MG63 (cell line): ENCODE measurements at places on chromosomes 7 and 10.

- peak; percentile 3 for DNase-seq
Measured at GRCh38 chr7:109964780-109965179, 1126.1 kb upstream of the LRRN3 start.

DNA sequence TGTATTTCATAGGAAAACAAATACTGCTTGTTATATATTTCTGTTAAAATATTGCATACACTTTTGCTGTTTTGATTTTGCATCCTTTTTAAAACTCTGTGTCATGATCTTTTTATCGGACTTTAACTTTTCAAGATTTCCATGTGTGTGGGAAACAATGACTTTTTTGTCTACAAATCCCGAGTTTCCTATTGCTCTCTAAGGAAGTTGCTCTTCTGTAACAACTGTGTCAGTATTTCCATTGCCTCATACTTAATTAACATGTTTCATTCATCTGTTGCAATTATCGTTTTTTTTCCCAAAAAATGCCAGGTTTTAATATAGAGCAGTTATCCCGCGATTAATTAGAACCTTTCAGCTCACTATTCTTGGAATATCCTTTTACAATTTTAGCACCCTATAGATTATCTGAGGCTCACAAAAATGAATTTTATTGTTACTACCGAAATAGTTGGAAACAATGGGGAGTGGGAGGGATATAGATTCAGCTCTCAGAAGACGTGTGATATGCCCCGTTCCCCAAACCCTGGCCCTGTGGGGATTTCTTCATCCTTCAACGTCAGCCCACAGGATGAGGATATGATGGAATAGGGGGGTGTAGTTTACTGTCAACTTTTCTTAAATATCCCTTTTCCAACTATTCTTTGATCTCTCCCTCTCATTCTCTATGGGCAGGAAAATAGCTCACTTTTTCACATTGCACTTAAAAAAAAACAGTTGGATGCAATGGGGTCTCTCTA, 297.6 kb upstream of the IGFBP3 start:
- no peak for DNase-seq

- no peak for DNase-seq
Measured at GRCh38 chr10:7317786-7318446, 92.9 kb downstream of the SFMBT2 start.

GRCh38 chr10:17758200-17758599, 6.2 kb downstream of the TMEM236 start:
- DNase-seq = no peak

GRCh38 chr10:120768227-120768626, 82.9 kb upstream of the WDR11 start:
- DNase-seq = no peak

GRCh38 chr7:39666562-39666961, 43.2 kb downstream of the RALA start:
- DNase-seq = no peak

DNA sequence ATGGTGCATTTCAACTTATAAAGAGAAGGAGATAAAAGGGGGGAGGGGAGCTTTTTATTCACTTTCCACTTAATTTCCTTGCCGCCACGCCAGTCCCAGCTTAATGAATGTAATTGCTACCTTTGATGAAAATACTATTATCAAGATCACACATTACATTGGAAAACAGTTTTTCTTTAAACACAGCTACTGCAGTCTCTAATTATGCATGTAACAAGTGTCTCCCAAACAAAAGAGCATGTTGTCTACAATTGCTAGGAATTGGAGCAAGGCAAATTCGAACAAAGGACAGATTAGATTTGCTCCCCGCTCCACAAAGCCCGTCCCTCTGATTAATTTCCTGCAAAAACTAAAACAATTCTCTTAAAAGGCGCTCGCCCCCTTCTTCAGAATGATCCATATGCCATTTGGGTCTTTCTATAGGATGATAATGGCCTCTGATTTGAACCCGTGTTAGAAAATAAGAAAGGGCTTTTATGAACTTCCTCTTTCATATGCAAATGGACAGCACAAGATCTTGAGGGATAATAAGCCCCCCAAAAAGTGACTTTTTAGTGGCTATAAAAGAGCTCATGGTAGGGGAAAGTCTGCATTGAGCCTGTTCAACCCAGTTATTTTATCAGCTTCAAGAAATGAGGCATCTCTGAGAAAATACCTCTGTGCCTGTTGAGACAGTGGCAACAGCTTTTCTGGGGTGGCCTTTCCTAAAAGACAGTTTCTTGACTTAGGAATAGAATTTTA, 60.6 kb downstream of the ACADSB start:
- DNase-seq = no peak

DNA sequence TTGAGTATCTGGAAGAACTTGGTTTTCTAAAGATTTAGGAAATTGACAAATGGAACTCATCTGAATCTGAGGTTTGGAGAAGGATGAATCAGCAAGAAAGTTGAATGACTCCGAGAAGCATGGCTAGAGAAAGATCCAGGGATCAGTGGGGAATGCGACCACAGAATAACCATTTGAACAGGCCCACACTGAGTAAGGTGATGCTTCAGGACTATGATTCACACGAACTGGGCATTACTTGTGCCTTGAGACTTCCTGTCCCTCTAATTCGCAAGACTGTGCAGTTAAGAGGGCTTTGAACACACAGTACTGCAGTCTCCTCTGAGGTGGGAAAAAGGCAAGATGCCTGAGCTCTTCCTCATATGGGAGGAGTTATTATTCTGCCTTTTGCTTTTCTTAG, 395.5 kb upstream of the POM121L12 start:
- no peak for DNase-seq

GRCh38 chr7:12722136-12722535, 34.7 kb downstream of the ARL4A start:
- DNase-seq = no peak

- DNase-seq = peak; percentile 40
Measured at GRCh38 chr7:7157177-7157886, 25.0 kb upstream of the C1GALT1 start.

- no peak for DNase-seq
Measured at GRCh38 chr7:37007268-37007667, 283.0 kb upstream of the AOAH start.

DNA sequence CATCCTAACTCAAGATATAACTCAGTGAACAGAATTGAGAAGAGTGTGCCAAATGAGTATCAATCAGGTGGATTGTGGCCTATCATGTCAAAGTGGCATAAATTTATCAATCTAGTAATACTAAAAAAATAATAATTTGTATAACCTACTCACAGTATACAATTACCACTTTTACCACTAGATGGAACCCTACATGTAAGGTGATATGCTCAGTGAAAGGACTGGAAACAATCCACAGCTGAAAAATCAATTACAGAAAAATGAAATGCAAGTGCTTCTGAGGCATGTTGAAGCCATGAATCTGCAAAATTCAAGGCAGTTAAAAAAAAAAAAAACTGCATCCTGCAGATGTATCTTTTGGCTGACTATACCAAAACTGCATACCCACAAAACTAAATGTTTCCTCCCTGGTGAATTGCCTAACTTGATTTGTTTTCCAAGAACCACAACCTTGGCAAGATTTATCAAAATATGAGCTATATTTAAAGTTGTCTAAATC, 13.9 kb downstream of the ARHGAP19 start:
- no peak for DNase-seq

DNA sequence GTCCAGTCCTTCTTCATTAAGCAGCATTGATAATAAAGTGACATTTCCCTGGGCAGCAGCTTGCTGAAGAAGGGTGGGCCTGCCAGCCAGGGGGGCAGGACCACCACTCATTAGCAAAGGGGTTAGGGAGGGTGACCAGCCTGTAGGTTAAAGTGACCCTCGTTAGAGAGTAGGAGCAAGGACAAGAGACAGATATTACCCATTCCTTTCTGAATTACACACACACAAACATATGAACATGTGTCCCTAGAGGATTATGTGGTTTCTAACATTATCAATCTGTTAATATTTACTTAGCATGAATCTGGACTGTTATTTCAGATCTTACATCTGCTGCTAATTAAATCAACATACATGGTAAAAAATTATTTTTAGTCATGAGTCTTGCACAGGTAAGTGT, 88.9 kb downstream of the CTTNBP2 start:
- no peak for DNase-seq

- peak; percentile 91 for DNase-seq
Measured at GRCh38 chr7:42283553-42283952, 46.5 kb upstream of the GLI3 start.

GRCh38 chr7:90222390-90222789, 10.8 kb downstream of the STEAP2 start:
- no peak for DNase-seq

- DNase-seq = no peak
Measured at GRCh38 chr10:17805921-17806577, 3.1 kb upstream of the MRC1 start.

- no peak for DNase-seq
Measured at GRCh38 chr7:106100863-106101629, 11.1 kb downstream of the SYPL1 start.

GRCh38 chr7:98474558-98474957, 73.7 kb upstream of the BAIAP2L1 start:
- DNase-seq = no peak

- DNase-seq = no peak
Measured at GRCh38 chr10:103510046-103510685, 16.7 kb downstream of the NEURL1 start.

DNA sequence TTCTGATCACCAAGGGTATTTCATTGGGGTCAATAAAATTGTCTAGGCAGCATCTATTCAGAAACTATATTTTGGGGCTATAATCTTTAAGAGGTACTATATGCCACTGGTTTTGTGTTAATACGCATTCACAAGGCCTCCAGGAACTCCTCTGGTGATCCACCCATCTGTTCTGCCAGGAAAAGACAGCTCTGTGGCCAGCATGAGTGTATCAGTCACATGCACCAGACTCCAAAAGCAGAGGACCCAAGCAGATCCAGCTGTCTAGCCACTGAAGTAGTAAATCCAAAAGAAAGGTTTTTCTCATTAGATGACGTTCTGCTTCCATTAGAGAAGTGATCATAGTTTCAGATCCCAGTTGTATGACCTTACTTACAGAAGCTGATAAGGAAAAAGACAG, 199.6 kb upstream of the CELF2 start:
- peak; percentile 54 for DNase-seq

DNA sequence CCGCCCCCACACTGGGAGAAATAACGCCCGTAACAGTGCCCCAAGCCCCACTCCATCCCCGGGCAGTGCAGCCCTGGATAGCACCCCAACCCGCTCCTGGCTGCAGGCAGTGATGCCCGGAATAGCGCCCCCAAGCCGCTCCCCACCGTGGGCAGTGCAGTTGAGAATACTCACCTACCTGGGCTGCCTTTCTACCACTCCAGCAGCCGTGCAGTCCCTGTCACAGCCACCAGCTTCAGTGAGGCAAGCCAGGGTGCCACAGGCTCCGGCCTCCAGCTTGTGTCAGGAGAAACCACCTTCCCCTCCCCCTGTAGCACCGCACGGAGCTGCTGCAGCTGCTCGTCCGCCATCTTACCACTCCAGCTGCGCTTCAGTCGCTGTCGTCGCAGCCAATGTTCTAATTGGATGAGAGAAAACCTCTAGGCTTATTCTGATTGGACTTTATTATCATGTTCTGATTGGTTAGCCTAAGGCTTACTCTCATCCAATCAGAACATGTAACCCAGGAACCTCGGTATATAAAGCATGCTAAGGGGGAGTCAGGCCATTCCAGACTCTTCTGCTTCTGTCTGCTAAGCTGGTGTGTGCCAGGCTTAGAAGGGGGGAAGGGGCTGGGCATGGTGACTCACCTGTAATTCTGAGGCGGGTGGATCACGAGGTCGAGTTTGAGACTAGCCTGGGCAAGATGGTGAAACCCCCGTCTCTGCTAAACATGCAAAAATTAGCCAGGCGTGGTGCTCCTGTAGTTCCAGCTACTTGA, 53.2 kb upstream of the ZNF33B start:
- DNase-seq = no peak

- DNase-seq = no peak
Measured at GRCh38 chr10:2011106-2011716, 273.9 kb upstream of the ADARB2 start.

DNA sequence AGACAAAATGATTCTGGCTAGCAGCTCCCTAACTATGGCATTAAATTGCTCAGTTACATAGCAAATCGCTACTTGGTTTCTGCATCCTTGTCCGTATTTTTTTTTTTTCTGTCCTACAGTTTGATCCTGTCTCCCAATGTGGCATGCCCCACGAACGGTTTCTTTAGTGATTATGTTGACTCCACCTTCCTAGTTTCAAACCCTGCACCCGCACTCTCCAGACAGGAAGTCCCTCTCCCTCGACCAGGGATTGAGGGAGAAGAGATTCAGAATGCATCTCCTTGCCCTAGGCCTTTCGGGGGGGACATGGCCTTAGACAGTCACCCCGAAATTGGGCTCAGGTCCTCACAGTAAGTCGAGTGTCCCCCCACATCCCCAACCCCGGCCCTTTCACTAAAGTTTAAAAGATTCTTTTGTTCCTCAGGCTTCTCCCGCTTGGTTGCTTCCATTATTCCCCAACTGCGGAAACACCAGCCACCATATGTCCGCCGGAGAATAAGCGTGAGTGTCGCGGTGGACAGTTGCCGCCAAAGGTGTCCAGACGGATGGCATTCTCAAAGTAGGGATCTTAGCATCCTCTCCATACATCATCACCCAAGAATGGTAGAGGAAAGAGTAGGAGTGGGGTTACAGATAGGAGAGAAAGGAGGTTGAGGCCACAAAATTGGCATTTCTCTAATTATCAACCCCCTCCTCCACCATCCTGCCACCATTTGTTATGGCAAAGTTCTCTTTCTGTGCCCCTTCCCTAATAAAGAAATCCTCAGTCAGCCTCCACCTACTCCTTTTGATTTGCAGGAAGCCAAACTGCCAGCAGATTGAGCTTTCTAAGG, 7.3 kb downstream of the EVX1 start:
- DNase-seq = no peak

DNA sequence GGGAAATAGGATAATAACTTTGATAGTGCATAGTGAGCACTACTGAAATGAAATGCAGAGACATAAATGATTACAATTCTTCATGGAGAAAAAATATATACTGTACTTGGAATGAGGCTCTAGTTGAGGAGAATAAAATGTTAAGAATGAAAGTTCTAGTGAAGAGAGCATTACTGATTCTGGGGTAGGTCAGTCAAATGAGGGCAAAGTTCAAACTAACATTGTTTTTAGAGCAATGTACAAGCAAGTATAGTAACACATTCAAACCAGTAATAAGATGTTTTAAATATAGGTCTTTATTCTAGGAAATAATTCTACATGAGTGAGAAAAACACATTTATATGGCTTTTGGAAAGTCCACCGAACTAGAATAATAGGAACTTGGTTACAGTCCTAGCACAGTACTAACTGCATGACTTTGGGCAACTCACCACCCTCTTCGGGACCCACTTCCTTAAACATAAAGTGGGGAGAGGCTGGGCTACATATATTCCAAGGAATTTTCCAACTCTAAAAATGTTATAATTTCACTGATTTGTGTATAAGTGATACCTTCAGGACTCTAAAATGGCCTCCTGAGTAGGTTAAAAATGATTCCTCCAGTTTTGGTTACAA, 86.4 kb downstream of the CDK6 start:
- DNase-seq = no peak

- no peak for DNase-seq
Measured at GRCh38 chr7:22675917-22676343, 51.1 kb upstream of the IL6 start.

DNA sequence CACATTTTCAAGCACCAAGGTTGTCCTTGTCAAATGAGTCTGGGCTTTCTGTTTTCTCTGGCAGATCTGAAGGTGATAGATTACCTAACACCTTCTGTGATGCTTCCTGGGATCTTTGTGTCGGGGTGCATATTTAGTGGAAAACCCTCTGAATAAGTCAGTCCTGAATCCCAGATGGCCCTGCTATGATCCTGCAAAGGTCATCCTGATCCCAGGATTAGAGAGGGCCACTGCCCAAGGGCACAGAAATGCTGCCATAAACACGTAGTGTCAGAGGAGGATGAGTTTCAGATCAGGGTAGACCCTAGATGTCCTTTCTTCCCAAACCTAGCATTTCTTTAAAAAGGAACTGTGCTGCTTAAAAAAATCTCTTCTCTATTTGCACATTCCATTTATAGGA, 19.0 kb downstream of the AGR2 start:
- no peak for DNase-seq
